ENCODE measurements at places on chromosomes 5 and 9.
A peak's percentile ranks its signal among the peaks of the same experiment; 100 is the strongest.

- DNase-seq = no peak
Measured at GRCh38 chr9:117188394-117188793, 226.5 kb downstream of the ASTN2 start.

DNA sequence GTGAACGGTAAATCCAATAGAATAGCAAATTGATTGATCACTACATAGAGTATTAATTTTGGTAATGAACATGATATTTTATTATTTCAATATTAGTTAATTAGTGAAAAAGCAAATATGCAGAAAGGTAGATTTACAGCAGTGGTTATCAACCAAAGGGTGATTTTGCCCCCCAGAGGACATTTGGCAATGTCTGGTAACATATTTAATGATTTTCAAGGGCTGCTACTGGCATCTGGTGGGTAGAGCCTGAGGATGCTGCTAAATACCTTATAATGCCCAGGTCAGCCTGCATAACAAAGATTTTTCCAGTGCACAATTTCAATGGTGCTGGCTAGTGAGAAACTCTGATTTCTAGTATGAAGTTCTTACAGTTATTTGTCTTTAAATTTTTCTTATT is 1313.7 kb downstream of the PTPRD start:
- no peak for DNase-seq

GRCh38 chr5:102713278-102713677 is 41.8 kb upstream of the PAM start:
- DNase-seq = no peak

DNA sequence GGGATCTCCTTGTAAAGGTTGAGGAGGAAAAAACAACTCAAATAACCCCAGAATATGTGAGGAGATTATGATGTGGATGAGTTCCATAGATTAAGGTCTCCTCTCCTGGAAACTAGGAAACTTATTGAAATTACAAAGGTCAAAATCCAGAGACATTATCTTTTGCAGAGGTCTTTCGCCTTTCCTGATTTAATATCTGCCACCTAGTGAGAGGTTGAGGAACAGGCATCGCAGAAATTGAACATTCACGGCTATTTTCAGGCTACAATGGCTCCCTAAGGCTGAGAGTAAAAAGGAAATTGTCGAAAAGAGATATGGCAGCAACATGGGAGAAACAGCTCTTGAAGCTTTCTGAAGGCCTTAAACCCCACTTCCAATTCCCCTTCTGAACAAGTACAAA is 127.5 kb upstream of the PLCXD3 start:
- no peak for DNase-seq

DNA sequence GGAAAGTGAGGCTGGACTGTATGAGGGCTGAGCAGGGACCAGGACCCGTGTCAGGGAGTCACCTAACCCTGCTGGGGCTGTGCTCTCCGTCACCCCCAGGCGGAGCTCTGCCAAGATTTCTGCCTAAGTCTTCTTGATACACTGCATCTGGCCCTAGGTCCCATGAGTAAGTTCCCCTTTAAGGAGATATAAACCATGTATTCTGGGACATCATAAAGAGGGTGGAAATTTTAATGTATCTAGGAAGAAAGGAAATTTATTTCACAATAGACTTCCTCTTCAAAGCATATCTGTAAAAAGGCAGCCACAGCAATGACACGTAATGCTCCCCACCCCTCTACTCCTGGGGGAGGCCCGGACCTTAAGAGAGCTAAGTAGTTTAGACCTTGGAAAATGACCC is 183.4 kb downstream of the FBXL7 start:
- no peak for DNase-seq

GRCh38 chr5:110477911-110478310 is 248.6 kb downstream of the TMEM232 start:
- DNase-seq = no peak

DNA sequence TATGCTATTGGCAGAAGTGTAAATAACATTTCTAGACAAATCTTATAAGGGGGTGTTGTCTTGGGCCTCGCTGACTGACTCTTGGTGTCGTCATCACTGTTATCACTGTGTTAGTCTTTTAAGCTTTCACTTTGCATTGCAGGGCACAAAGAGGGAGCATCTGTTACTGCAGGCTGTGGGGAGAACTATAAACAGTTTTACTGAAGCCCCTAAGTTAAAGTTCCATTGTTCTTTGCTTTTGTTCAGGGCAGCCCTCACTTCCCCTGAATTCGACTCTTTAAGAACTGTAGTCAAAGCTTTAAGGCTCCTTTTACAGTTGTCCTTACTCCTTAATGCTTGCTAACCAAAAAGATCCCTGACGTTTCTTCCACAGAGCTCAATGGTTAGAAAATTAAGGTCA is 605.0 kb downstream of the RAB3C start:
- DNase-seq = peak; percentile 51

DNA sequence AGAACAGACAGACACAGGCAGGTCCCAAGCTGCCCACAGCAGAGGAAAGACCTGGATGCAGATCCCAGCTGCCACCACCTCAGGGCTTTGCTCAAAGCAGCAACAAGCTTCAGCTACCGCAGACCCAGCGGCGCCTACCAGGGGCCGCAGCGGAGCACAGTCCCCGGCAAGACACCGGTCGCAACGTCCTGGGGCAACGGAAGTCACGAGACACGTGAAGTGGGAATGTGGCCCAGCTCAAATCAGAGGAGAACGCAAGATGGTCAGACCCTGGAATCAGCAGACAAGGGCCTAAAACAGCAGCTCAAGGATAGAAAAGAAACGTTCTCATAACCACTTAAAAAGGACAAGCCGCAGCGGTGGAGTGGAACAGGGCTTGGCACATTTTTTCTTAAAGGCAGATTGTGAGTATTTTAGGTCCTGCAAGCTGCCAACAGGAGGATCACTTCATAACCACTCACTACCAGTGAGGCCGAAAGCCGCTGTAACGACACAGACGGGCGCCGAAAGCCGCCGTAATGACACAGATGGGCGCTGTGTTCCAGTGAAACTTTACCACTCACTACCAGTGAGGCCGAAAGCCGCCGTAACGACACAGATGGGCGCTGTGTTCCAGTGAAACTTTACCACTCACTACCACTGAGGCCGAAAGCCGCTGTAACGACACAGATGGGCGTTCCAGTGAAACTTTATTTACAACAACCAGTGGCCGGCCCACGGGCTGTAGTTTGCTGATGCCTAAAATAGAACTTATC is 21.7 kb downstream of the SLC9A3 start:
- DNase-seq = no peak

DNA sequence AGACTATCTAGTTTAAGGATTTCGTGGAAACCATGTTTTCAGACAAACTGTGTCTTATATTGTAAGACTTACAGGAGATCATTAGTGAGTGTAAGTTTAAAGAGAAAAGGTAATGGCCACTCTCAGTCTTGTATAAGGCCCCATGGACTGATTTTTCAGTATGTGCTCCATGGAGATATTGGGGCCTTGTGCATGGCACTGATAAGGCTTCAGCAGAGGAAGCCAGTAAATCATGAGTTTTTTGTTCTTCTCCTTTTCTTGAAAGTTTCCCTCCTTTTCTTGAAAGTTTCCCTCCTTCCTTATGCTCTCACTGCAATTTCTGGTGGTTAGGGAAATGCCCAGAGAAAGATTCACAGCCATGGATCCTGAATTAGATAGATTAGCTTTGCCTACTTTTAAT is 471.3 kb downstream of the LRRC70 start:
- DNase-seq = peak; percentile 26

GRCh38 chr5:40689438-40689837 is 9.7 kb downstream of the PTGER4 start:
- peak; percentile 3 for DNase-seq

DNA sequence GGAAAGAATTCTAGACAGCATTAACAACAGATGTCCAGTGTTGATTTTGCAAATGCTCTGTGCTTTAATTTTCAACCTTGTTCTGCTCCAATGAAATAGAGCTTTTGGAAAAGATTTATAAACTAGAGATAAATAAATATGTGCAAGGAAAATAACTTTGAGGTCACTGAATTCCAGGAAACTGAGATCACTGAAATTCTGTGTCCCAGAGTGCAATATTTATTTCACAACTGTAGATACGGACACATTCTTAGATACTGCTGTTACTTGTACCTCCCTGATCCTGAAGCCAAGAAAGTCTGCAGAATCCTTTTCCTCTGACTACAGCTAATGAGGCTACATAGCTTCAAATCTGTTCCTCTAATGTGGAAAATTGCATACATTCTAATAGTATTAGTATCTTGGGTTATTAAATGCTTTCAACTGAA is 222.9 kb downstream of the DOCK8 start:
- DNase-seq = no peak

- DNase-seq = no peak
Measured at GRCh38 chr9:4935001-4935672, 49.9 kb upstream of the JAK2 start.

- DNase-seq = no peak
Measured at GRCh38 chr9:127473932-127474331, 22.6 kb downstream of the LRSAM1 start.

DNA sequence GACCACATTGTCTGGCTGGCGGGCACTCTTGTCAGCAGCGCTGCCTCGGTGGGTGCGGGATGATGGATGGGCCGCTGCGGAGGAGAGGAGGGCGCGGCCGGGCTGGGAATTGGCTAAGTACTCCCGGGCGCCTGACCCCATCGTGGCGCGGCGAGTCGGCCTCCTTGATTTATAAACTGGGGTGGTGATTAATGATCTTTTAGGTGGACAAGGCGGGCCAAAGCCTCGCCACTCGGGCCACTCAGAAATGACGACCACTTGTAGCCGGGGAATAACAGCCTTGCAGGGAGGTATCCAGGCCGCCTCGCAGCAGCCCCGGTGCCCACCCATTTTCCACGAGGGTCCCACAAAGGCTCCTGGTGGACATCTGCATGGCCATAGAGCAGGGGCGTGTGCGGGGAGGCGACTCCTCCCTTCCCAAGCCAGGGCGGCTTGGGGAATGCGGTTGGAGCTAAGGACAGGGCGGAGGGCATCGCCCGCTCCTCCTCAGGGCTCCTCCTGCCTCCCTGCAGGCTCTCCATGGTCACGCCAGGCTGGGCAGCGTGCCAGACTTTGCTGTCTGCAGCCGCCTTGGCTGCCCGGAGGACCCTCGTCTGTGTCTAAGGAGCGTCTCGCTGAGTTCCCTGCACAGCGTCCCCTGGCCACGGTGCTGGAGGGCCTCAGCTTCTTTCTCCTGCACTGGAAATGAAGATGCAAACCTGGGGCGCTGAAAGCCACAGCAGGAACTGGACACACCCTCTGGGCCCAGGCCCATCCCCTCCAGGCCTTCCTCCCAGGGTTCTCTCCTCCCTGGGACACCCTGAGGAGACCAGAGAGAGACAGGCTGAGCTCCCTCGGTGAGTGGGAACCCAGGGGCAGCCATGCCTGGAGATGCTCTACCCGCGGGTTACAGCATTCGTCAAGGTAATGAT is 287.4 kb upstream of the IRX4 start:
- no peak for DNase-seq

GRCh38 chr5:1973391-1974013 is 90.8 kb upstream of the IRX4 start:
- DNase-seq = no peak

- no peak for DNase-seq
Measured at GRCh38 chr9:130693101-130693425, 517 bp upstream of the EXOSC2 start.

DNA sequence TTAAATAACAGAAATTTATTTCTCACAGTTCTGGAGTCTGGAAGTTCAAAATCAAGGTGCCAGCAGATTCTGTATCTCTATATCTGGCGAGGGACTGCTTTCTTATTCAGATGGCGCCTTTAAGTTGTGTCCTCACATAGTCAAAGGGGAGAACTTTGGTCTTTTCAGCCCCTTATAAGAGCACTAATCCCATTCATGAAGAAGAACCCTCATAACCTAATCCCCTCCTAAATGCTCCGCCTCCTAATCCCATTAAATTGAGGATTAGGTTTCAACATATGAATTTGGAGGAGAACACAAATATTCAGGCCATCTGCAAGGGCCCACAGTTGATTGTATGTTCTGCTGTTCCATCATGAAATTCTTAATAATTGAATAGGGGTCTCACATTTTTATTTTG is 10.8 kb upstream of the CCDC152 start:
- DNase-seq = no peak

GRCh38 chr9:115015018-115015635 is 84.7 kb upstream of the TNFSF8 start:
- peak; percentile 12 for DNase-seq

GRCh38 chr5:141785135-141785534 is 93.1 kb downstream of the PCDH1 start:
- DNase-seq = no peak

DNA sequence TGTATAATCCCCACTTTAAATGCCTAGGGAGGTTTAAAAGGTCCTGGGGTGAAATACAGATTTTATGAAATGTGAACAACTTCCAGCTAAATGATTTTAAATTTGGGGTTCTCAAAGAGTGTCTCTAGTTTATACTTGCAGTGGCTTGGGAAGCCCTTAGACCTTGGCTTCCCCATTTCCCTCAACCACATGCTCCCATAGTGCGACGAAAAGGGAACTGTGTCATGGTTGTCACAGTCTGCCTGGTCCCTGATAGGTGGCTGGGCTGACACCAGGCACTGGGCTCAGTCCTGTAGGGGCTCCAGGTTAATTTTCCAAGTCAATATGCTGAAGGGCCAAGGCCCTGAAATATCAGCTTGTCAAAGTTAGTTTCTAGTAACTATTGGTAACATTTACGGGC is 10.4 kb upstream of the CXCL14 start:
- no peak for DNase-seq

DNA sequence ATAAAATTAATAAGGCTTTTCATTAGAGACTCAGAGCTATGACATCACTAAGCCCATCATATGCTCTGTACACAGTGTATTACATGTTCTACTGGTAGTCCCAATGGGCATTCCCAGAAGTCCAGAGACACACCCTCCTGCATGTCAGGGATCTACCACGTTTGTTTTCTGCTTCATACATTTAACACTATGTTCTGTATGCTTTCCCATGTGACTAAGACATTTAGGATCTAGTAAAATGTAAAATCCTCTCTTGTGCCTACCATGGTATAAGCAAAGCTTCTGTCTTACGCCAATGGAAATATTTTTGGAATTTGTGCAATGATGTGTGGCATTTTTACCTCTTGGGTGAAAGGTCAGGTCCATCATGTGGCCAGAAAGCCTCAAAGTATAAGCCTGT is 192.4 kb downstream of the ADAMTSL1 start:
- DNase-seq = no peak

- DNase-seq = no peak
Measured at GRCh38 chr9:2833096-2833495, 10.8 kb downstream of the PUM3 start.

DNA sequence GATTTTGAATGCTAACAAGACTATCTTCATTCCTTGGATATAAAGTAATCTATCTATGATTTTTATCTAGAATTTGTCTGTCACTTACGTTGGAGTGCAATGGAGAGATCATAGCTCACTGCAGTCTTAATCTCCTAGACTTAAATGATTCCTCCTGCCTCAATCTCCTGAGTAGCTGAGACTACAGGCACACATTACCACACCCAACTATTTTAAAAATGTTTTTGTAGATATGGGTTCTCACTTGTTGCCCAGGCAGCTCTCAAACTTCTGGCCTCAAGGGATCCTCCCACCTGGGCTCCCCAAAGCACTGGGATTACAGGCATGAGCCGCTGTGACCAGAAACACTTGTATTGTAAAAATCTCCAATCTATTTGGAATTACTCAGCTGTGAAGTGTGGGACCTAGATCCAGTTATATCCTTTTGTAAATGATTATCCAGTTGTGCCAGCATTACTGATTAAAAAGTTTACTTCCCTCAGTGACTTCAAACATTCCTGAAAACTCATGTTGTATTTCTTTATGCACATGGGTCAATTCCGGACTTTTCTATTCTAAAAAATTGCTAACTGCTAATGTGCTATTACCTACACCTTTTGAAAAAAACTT is 1793.8 kb upstream of the WWC1 start:
- DNase-seq = no peak
